ENCODE measurements at places on chromosomes 6 and 20.

- DNase-seq = no peak
These were observed 108.2 kb downstream of the UST start for GRCh38 chr6:148854992-148855391.

DNA sequence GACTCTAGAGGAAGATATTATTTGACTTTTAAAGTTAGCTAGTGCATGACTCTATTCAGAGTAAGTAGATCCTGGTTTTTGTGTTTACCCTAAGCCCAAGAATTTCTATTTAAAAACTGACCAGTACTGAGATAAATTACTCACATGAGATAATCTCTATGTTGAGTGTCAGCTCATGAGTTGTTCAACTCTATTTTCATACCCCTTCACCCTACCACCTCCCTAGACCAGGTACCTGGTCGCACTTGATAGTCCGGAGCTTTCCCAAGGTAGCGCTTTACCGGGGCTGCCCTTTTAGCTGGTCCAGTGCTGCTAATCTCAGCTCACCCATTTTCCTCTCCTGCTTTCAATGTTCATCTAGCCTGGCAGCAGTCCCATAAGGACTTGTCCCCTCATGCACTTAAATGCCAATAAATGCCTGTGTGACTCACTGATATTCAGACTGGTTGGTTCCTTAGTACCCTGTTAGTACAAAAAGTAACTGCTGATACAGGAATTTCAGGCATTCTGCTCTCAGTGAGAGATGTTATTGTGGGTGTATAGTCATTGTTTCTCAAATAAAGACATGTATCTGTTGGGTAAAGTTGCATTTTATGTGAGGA, 503.9 kb downstream of the ADGRB3 start:
- no peak for DNase-seq

GRCh38 chr20:58073945-58074856, 154.3 kb downstream of the ANKRD60 start:
- no peak for DNase-seq

DNA sequence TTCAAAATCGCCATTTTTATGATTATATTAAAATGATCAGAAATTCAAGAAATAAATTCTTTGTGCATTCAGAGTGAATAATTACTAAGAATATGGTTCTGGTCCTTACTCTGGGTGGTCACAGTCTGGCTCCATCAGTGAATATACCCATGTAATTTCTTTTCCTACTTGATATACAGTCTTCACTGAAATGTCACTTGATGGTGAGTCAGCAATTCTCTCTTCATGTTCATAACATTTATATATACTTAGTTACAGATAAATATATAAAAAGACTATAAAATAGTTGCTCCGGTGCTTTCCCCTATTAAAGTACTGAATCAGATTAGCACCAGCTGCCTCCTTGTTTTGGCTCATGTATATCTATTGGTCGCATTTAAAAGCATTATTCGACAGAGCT, 56.4 kb upstream of the MTRF1L start:
- no peak for DNase-seq

GRCh38 chr6:143222310-143222709, 161.6 kb downstream of the AIG1 start:
- DNase-seq = no peak

GRCh38 chr20:22586645-22587310, 2.4 kb upstream of the FOXA2 start:
- no peak for DNase-seq

DNA sequence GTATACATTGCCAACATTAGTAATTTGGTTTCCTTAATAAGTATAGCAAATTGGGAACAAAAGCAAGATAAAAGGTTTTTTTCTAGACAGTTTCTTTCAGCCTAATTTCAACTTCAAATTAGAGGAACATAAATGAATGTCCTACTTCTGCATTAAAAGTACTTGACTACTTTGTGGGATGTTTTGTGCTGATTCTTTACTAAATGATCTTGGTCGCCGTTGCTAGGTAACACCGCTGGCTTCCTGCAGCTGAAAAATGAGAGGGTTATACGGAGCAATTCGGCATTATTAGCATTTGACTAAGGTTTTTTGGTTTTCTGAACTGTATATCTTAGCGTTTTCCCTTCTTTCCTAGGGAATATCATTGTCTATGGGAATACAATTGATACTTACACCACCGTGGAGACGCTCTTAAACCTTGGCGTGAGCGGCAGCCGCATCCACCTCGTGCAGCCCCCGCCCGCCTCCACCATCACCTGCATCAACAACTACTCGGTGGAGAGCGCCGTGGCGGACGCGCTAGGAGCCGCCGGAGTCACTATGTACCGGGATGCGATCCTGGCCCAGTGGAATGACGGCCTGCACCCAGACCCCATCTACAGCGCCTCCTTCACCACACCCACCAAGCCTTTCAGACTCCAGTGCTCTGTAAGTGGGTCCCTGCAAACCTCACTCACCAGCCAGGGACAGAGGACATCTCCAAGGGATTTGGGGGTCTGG, 90.9 kb upstream of the INSM1 start:
- DNase-seq = no peak

DNA sequence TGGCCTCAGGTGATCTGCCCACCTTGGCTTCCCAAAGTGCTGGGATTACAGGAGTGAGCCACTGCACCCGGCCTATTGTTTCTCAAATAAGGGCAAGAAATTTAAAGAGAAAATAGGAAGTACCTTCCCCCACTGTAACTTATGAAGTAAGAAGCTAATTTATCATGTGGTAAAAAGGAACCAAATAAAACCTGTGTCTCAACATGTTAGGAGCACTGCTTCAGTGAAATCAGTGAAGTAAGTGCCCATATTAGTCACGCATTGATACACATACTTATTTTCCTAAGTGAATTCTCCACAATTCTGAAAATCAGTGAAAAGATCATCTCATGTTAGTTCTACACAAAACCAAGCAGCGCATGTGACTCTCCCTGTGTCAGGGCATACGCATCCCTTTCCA, 14.2 kb upstream of the LPA start:
- DNase-seq = no peak

DNA sequence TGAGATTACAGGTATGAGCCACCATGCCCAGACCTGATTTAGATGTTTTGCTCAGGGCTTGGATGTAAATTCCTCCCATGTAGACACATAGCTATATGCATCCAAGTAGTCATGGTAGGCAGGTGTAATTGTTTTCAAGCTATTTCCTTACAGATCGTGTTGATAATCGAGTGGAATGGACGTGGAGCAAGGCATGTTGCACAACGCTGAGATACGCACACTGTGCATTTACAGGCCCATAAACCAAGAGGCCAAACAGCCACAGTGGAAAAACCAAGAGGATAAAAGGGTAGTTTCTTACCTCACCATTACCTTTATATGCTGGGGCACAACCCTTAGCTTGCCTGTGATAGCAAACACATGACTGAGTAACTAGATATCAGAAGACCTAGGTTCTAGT, 51.0 kb upstream of the ADGRF1 start:
- DNase-seq = no peak

DNA sequence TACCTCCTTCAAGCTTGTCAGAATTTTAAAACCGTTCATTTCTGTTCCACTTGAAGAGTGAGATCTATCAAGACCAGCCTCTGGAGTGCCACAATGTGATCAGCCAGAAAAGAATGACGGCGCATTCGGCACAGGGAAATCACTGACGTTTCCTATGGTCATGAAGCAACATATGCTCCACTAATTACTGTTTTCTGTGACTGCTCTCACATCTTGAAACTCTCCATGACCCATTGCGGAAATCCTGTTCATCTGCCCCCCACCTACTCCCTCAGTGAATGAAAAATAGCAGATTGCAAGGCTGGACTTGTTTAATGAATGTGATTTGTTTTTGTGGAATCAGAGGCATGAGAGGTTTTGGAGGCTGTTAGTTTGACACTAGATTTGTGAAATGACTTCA, 53.2 kb downstream of the SAMD5 start:
- DNase-seq = no peak

GRCh38 chr6:85065831-85066230, 301.4 kb upstream of the TBX18 start:
- no peak for DNase-seq

DNA sequence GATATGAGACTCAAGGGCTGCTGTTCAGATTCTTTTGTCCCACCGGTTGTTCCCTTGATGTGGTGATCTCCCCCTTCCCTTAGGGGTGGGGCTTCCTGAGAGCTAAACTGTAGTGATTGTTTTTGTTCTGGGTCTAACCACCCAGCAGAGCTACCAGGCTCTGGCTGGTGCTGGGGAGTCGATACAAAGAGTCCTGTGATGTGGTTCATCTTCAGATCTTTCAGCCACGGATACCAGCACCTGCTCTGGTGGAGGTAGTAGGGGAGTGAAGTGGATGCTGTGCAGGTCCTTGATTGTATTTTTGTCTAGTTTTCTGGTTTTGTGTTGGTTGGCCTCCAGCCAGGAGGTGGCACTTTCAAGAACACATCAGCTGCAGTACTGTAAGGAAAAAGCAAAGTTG, 801.6 kb downstream of the EPHA7 start:
- no peak for DNase-seq

DNA sequence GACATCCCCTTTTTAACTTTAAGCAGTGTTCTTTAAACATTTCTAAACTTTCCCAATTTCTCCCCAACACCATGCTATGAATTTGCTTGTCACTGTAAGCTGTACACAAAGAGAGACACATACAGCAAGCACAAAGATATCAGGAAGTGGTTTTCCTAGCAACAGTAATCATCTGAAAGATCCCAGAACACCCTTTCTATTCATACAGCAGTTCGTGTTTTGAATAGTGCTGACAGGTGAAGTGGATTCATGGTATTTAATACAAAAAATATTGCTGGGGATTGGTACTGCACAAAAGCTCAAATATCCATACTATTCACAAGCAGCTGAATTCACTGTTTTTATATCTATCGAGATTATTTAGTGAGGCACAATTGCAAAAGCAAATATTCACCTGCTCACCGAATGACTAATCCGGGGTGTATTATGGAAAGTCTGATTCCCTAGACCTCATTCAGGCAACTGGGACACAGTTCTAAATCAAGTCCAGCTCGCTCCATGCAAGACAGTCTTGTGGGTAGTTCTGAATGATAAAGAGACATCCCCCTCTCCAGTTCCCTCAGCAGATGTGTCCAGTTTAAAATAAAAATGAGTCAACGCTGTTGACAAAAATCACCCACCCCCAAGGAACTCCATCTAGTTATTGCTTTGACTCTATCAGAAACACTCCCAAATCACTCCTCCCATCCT, 107.1 kb upstream of the TSHZ2 start:
- no peak for DNase-seq

DNA sequence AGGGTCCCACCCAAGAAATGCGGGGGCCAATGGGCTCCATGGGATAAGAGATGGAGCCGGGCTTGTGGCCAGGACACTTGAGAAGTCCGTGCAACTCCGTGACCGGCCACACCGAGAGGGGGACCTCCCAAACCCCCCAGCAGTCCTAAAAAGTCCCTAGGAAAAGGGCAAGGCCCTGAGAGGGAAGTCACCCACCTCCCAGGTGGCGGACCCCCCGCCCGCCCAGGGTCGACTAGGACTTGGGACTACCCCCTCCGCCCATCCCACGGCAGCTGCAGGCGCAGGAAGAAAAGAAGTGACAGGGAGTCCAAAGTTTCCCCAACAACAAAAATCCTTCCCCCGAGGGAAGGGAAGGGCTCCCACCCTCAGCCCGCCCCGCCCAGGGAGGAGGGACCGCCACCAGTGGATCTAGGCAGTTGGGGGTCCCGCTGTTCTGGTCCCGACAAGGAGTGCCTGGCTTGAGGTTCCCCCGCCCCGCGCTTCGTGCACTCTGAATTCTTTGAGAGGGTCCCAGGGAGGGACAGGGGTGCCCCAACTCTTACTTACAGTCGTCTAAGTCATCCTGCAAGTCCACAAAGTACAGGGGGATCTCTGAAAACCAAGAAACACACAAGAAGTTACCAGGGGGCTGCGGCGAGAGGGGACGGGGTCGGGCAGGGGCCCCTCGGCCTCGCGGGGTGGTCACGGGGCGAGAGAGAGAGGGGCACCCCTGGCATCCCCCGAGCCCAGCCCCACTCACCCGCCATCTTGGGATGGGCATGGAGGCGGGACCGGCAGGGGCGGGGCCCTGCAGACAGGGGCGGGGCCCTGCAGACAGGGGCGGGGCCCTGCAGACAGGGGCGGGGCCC, 611 bp upstream of the RAB22A start:
- DNase-seq = no peak

GRCh38 chr6:18023891-18024290, 36.5 kb upstream of the KIF13A start:
- DNase-seq = no peak

DNA sequence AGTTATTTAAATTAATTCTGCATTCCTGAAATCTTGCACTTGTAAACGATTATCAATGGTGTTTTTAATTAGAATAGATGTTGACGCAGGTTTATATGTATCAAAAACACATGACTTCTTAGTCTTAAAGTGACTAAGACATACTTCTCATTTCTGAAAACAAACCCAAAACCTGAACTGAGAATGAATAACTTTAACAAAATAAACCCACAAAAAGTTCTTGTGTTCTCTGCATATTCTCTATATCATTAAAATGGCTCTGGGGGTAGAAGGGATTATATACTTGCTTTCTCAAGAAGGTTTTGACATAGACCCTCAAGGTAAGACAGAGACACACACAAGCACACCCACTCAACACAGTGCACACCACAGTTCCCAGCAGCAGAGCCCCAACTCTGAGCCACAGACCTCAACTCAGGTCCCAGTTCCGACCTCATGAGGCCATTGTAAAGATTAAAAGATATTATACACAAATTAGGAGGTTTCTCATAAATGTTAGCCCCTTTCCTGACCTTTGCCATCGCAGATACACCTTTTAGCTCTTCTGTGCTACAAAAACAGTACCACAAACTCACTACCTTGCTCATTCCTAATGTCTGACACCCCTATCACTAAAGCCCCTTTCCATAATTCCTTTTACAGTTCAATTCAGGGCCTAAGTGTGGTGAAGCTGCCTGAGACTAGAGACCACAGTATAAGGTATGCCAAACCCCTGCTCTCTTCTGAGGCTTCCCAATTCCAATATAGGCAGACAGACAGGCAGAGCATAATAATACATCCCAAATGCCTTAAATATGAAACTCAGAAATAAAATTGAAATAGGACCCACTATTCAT, 267.8 kb downstream of the PTPRK start:
- DNase-seq = no peak

- no peak for DNase-seq
These were observed 496.7 kb downstream of the BMP2 start for GRCh38 chr20:7264137-7264536.

GRCh38 chr20:63071541-63072181, 64.9 kb upstream of the BHLHE23 start:
- DNase-seq = no peak

- no peak for DNase-seq
These were observed 21.6 kb downstream of the ZNFX1 start for GRCh38 chr20:49256261-49256660.

DNA sequence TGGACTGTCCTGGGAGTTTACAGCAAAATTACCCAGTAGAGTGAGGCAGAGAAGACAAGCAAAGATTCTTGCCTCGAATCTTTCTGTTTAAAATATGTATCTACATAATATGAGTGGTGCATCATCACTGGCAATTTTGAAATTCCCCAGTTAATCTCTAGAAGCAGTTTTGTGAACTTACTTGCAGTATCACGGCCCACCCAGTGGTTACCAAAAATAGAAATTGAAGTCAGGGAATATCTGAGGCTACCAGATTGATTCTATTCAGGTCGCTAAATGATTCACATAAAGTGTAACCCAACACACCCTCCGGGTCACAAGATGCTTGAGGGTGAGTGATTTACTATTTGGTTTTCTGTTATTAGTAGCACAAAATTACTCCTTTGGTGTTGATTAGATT, 111.9 kb downstream of the PPP1R14C start:
- no peak for DNase-seq

- DNase-seq = no peak
These were observed 175.6 kb downstream of the TBC1D7 start for GRCh38 chr6:13152764-13153163.
